ENCODE measurements at places on chromosomes 13 and 19.

- DNase-seq = no peak
Observed at GRCh38 chr13:110413016-110413675, 106.1 kb downstream of the COL4A2 start.

GRCh38 chr19:48696353-48697010 lies 711 bp downstream of the FUT2 start:
- DNase-seq = peak; percentile 56

DNA sequence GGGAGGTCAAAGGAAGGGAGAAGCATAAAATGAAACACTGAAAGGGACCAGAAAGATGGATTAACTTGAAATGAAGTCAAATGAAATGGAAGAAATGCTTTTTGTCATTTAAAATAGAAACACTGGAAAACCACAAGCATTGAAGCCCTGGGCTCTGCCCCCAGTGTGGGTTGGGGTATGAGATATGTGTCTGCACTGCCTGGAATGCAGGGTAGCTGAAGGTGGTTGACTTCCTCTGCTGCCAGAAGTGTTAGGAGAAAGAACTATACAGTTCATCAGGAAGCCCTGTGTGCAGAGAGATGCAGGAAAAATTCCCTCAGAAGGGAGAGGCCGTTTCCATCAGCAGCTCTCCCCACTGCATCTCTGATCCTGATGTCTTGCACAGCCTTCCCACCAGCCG lies 69.2 kb downstream of the DHRS12 start:
- no peak for DNase-seq

DNA sequence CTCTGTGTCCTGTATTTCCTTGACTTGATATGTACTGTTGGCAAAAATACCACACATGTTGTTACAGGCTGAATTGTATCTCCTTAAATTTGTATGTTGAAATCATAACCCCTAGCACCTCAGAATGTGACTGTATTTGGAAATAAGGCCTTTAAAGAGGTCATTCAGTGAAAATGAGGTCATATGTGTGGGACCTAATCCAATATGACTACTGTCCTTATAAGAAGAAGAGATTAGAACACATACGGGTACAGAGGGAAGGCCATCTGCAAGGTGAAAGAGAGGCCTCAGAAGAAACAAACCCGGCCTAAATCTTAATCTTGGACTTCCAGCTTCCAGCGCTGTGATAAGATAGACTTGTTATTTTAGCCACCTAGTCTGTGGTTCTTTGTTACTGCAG lies 202.5 kb downstream of the NUFIP1 start:
- no peak for DNase-seq

DNA sequence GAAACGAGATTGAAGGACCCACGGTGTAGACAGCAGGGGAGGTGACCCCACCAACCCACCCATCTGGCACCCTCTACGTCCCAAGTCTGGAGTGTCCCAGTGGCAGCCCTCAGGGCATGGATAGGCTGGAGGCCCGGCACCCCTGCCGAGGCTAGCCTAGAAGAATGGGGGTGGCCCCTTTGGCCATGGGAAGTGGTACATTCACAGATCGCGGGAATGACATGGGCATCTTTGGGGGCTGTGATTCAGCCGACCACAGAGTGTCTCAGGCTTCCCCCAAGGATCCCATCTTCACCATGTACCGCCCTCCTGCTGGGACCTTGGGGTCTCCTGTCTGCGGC lies 11.3 kb upstream of the MKNK2 start:
- DNase-seq = no peak

DNA sequence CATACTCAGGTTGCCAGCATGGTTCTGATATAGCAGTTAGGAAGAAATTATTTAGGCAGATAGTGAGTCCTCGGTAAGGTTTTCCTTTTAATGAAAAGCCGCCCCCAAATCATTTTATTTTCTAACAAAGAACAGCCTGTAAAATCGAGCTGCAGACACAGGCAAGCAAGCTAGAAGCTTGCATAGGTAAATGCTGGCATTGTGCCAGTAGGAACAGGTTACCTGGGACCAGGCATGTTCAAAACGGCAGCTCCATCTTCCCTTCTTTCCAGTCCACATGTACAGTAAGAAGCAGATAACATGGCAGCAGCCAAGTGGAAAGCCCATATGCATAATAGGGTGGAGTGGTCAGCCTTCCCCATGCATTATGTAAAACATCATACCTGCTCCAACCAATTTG lies 71.1 kb downstream of the UGGT2 start:
- DNase-seq = no peak

GRCh38 chr13:58991826-58992477 lies 1171.8 kb downstream of the DIAPH3 start:
- DNase-seq = no peak

DNA sequence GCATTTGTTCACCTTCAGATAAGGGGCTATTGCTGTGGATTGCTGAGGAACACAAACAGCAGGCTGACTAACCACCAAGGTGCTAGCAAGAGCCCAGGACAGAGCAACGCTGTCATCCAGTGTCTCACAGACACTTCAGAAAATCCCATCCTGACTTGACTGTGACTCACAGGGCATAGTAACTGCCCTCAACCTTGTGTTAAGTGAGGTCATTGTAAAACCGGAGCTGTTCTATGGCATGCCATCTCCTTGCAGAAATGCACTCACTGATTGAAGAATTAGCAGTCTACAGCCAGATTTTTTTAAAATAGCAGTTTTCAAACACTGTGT lies 51.1 kb downstream of the TNFRSF19 start:
- DNase-seq = no peak

GRCh38 chr19:3648037-3648905 lies 21.7 kb upstream of the CACTIN start:
- no peak for DNase-seq

DNA sequence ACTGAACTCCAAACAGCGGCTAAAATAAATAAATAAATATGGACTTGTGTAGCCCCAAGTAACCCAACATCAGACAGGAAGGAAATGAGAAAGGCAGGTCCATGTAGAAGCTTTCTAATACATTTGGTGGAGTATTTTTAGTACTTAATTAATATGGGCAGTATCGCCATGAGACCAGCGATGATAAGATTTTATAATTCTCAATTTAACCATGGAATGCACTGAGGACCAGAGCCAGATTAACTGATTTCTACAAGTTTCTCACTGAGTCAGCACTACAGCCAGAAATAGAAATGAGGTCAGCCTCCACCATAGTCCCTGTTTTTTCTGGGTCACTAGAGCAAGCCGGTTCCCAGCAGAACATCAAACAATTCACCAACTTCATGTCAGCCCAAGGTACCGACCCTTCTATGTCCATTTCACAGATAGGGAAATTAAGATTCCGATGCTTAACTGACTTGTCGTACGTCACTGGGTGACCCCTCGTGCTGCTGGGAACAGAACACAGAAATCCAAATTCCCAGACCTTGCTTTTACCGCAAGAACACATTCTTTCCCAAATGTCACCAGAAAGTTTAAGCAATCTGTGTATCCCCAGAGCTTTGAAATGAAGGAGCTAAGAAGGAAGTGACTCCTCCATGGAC lies 90.4 kb downstream of the COL4A1 start:
- no peak for DNase-seq

- no peak for DNase-seq
Observed at GRCh38 chr13:75224053-75224742, 257.8 kb downstream of the TBC1D4 start.

DNA sequence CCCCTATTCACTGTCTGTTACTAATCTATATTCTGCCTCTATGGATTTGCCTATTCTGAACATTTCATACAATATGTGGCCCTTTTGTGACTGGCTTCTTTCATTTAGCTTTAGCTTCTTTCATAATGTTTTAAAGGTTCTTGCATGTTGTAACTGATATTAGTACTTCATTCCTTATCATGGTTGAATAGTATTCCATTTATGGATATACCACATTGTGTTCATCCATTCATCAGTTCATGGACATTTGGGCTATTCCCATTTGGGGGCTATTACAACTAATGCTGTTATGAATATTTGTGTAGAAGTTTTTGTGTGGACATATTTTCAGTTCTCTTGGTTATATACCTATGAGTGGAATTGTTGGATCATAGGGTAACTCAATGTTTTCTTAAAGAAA lies 44.4 kb upstream of the TDRD3 start:
- DNase-seq = no peak

DNA sequence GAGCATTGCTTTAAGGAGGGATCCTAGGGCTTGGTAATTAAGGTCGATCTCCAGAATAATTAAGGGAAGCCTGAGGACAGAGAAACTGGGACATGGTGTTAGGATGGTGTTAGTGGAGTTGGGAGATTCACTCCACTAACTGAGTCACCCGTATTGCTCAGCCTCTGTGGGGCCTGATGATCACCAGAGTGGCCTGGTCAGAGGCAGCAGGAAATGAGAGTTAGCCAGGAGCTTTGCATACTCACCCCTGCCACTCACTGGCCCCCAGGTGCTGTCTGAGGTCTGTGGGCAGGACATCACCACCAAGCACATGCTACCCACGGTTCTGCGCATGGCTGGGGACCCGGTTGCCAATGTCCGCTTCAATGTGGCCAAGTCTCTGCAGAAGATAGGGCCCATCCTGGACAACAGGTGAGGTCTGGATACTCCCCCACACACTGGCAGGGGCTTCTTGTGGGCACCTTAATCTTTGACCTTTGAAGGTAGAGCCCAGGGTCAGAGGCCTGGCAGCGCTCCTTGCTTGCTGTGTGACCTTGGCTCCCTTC lies 32.1 kb downstream of the PPP2R1A start:
- no peak for DNase-seq

GRCh38 chr19:55426042-55426441 lies 17.1 kb downstream of the SHISA7 start:
- no peak for DNase-seq

DNA sequence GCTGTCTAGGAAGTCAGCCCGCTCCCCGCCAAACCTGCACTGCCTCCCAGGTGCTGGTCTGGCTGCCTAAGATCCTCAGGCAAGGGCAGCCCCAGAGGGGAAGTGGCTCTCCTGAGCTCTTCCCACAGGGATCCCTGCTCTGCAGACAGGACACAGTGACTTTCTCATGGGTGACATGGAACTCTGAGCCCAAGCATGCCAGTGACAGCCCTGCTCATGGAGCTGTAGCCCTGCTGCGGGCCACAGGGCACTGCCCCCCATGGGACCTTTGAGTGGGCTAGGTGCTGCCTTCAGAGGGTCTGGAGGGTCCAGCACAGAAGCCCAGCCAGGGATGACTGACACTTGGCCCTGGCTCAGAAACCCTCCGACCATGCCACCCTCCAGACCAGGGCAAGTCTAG lies 109.1 kb downstream of the TUBA3C start:
- no peak for DNase-seq

DNA sequence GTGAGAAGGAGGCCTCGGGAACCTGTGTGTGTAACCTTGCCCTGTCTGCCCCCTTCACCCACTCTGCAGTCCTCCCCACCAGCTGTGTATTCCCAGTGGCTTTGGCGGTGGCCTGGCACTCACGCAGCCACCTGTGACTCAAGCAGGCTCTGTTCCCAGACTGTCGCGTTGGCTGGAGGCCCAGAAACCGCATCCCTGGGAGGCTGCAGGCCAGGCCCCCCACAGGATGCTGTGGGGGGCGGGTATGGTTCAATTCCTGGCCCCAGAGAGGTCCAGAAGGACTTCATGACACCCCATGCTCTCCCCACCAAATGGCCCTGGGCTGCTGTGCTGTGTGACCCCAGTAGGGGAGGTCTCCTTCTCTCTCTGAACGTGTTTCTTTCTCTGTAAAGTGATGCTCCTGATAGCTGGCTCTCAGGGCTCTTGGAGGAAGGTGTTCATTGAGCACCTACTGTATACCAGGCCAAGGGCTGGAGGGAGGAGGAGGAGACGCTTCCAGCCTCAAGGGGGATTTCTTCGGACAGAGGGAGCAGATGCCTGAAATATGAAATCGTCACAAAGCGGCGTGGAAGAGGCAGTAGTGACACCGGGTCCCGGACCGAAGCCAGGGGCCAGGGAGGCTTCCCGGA lies 1.9 kb upstream of the LINGO3 start:
- no peak for DNase-seq

DNA sequence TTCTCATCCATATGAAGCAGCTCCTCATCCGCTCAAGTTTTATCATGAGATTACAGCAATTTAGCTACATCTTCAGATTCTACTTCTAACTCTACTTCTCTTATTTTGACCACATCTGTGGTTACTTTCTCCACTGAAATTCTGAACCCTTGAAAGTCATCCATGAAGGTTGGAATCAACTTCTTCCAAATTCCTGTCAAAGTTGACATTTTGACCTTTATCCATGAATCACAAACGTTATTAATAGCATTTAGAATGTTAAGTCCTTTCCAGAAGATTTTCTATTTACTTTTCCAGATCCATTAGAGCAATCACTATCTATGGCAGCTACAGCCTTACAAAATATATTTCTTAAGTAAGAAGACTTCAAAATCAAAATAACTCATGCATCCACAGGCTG lies 421.7 kb upstream of the GPC6 start:
- no peak for DNase-seq

DNA sequence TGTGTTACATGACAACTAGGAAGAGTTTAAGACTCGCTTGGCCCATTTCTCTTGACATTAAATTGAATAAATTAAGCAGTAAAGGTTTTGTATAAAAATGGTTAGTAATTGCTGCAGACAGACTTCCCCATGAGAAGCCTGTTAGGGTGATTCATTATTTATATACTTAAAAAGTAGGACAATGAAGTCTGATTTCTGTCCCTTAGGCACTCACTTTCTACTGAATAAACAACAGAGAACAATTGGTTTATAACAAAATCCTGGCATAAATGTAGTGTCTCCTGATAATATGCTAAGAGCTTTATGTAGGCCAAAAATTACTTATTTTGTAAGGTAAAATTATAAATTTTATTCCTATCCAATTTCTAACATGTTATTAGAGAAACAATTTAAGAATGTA lies 2138.5 kb upstream of the PCDH20 start:
- no peak for DNase-seq

- DNase-seq = peak; percentile 70
Observed at GRCh38 chr19:843180-843835, 2.5 kb downstream of the PRTN3 start.

DNA sequence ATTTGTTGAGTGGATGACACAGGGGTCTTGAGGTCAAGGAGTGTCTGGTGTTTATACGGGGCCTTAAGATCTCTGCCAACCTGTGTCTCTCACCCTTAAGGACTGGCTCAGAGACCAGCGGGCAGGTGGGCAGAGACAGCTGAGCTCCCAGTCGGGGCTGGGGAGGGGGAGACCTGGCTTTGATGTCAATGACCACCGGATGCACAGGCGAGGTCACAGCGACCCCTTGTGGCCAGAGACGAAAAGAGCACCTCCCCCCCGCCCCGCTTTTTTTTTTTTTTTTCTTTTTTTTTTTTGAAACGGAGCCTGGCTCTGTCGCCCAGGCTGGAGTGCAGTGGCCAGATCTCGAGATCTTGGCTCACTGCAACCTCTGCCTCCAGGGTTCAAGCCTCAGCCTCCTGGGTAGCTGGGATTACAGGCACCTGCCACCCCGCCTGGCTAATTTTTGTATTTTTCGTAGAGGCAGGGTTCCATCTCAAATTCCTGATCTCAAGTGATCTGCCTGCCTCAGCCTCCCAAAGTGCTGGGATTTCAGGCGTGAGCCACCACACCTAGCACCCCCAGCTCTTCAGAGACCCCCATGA lies 12.1 kb upstream of the KLK14 start:
- DNase-seq = peak; percentile 44

GRCh38 chr13:38602266-38602665 lies 84.6 kb upstream of the FREM2 start:
- no peak for DNase-seq

- DNase-seq = no peak
Observed at GRCh38 chr19:39351537-39352064, 9.4 kb downstream of the SAMD4B start.

GRCh38 chr13:39688699-39689405 lies 33.4 kb downstream of the COG6 start:
- no peak for DNase-seq

Data from WERI-Rb-1 (cell line).